ENCODE measurements at places on chromosomes 3 and 15. TPM values are rescaled to one million over a fixed set of nuclear protein-coding genes. Genes with fewer than 3 reads are reported as not detected.

The SMAD6 gene
- total RNA-seq: 7.0 TPM

The LINGO1 gene
- 6.0 TPM for total RNA-seq

DNA sequence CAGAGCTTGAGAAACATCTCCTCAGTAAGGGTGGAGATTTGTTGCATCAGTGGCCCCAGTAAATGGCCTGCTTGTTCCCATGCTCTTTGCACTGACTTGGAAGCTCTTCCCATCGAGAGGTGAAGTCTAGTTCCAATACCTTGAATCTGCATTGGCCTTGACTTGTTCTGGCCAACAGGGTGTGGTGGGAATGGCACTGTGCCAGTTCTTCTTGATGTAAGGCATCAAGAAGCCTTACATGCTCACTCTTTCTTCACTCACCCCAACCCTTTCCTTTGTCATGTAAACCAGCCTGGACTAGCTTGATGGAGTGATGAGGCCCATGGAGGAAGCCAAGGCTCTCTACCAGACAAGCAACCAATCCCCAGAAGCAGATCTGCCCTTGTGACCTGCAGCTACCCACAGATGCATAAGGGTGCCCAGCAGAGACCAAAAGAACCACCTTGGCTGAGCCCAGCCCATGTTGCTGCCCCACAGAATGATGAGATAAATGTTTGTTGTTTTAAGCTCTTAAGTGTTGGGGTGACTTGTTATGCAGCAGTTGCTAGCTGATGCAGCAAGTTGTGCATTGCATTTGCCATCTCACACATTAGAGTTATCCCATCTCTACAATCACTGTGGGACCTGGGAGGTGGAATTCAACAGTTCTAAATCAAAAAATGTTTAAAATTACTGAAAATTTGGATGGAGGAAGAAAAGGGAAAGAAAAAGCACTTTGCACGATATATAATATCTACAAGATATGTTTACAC is 11.1 kb upstream of the MGLL start:
- H3K4me1 ChIP-seq: no peaks in the 10 kb centered on the region
- no peak overlapping the region for H3K27ac ChIP-seq
- no peak for DNase-seq
- no peaks in the 10 kb centered on the region for H3K36me3 ChIP-seq

GRCh38 chr3:140791368-140791767 is 113.5 kb downstream of the TRIM42 start:
- H3K27me3 ChIP-seq: no peaks in the 10 kb centered on the region
- H3K36me3 ChIP-seq: no peaks in the 10 kb centered on the region
- no peak overlapping the region for H3K27ac ChIP-seq
- no peak overlapping the region for H3K4me3 ChIP-seq
- DNase-seq: no peak

DNA sequence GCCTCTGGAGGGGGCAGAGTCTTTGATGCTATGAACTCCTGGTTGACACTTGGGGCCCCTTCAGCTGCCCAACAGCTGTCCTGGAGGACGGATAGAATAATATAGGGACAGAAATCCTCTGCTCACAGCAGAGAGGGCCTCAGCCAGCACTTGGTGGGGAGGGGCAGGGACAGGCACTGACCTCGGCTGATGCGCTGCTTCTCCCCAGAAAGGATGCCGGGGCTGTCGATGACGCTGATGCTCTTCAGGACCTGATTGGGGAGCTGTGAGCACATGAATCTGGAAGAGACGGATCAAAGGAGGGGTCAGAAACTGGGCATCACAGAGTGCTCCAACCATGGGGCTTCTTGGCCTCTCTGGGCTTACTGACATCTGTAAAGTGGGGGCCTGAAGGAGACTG is 29.5 kb downstream of the EHD4 start:
- no peak overlapping the region for H3K27ac ChIP-seq
- no peak for DNase-seq
- H3K36me3 ChIP-seq: peaks cover 15% of the 10 kb centered on the region
- H3K27me3 ChIP-seq: no peaks in the 10 kb centered on the region
- peaks cover 34% of the 10 kb centered on the region for H3K4me1 ChIP-seq

DNA sequence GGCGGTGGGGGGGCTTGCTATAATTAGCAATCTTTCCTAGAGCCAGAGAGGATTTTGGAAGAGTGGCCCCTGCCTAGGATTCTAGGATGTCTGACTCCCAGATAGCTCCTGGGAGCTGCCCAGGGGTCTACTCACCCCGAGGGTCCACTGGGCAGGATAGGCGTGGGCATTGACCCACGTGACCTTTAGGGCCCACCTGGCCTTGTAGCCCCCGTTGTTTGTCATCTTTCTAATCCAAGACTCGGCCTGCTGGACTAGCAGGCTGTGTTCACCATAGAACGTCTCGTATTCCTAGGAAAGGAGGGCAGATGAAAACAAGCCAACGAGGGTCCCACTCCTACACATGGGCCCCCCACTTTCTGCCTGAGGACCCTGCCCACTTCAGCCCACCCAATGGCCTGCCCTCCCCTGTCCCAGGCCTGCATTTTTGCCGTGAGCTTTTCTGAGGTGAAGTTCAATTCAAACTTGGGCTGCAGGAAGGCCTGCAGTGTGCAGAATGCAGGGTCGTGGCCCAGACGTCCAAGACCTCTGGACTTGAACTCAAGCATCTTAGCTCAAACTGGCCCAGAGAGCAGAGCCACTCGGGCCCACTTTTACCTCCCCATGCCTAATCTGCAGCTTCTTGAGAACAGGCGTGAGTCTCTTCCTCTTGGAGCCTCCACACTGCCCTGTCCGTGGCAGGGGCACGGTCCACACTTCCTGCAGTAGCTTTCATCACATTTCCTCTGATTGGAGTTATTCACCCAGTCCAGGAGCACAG is 41.5 kb downstream of the MUC4 start:
- H3K27me3 ChIP-seq: peaks cover 8% of the 10 kb centered on the region
- H3K4me1 ChIP-seq: no peaks in the 10 kb centered on the region
- peak; percentile 65 for DNase-seq
- H3K36me3 ChIP-seq: no peaks in the 10 kb centered on the region
- no peak overlapping the region for H3K4me3 ChIP-seq

The CLPX gene
- total RNA-seq: 45.5 TPM

The ACKR4 gene
- total RNA-seq: 8.9 TPM

DNA sequence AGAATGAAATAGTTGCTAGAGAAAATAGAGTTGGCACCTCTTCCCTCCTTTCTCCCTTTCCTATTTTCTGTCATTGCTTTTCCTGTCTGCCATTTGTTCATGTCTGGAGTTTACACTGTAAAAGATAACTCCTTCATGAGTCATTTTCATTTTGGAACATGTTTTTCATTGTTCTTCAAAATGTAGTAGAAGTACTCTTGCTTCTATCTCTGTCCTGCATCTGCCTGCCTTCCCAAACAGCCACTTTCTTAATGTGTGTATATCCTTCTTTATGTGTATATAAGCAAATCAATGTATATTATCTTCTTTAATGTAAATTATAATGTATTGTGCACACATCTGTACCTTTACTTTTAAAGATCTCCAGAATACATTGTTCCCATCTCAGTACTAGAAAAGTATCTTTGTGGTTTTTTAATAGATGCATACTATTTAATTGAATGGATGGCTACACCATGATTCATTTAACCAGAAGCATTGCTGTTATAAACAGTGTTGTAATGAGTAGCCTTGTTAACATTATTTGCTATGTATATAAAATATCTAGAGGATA is 41.1 kb downstream of the TSC22D2 start:
- H3K27ac ChIP-seq: no peak overlapping the region
- H3K4me1 ChIP-seq: peaks cover 27% of the 10 kb centered on the region
- no peaks in the 10 kb centered on the region for H3K27me3 ChIP-seq
- no peak overlapping the region for H3K4me3 ChIP-seq
- no peaks in the 10 kb centered on the region for H3K36me3 ChIP-seq

The PRSS50 gene
- total RNA-seq: not detected

Data from suprapubic skin (tissue), 4 donors.